ENCODE measurements at places on chromosomes 7 and 10.

DNA sequence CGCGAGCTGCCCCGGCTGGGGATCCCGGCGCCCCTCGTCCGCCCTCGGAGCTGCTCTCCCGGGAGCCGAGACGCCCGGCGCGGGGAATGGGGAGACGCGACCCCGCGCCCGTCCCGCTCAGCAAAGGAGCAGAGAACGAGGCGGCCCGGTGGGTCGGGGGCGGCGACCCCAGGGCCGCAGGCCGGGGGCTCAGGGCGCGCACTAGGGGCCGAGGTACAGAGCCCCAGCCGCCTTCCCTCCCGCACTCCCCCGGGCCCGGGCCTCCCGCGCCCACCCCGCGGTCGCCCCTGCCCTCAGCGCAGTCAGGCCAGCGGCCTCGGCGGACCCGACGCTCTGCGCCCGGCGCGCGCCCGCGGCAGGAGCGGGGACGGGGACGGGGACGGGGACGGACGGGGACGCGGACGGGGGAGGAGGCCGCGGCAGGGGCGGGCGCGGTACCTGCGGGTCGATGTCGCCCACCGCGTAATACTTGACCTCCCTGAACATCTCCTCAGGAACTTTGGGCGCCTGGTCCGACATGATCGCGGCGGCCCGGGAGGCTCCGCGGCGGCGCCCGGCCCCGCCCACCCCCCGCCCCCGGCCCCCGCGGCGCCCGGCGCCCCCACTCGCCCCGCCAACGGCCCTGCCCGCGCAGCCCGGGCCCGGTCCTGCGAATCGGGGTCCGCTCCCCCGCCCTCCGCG lies 373 bp downstream of the PAXIP1 start:
- peak; percentile 38 for DNase-seq

GRCh38 chr10:129809841-129810240 lies 154.2 kb downstream of the EBF3 start:
- DNase-seq, result no peak

DNA sequence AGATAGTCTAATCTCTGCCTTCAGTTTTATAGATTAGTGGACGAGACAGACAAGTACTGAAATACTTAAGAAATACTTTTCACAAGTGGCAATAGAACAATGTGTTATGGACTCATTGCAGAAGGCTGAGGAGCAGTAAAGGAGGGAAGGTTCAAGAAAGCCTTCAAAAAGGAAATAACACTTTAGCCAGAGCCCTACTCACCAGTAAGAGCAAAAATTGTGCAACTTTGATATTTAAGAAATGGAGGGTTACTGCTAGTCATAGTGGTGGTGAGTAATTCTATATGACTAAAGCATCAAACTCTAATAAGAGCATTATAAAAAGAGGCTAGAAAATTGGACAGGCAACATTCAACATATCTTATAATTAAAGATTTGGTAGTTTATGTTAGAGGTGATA lies 28.8 kb downstream of the PTPN12 start:
- DNase-seq, result no peak

DNA sequence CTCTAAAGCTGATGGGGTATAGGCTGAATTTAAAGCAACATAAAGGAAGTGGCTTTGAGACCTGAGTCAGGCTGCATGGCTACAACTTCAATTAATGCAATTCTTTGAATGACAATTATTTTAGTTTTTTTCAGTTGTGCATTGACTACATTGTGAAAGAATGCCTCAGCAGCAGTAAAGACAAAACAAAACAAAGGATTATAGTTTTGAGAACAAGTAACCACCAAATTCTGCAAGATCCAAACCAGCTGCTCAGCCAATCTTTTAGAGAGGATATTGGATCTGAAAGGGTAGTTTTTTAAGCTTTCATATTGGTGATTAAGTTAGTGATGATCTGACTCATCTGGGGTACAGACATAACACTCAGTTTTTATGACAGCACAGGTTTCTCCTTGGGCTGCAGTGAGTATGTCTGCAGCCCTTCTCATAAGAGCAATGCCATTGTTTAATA lies 40.6 kb upstream of the ABCA13 start:
- DNase-seq, result no peak

DNA sequence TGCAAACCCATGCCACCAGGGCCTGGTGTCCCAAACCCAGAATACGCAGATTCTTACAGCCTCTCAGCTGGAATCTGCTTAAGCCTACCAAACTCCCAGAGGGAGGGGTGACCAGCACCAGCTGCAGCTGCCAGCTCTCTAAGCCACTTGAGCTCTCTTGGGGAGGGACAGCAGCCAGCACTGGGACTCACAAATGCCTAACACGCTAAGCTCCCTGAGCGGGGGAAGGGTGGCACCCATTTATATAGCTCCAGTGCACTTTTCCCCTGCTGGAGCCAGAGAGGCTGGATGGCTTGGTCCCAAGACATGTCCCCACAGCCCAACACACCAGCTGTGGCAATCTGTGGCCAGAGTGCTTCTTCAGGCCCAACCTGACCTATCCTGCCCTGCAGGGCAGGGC lies 326.8 kb upstream of the NRG3 start:
- no peak for DNase-seq

DNA sequence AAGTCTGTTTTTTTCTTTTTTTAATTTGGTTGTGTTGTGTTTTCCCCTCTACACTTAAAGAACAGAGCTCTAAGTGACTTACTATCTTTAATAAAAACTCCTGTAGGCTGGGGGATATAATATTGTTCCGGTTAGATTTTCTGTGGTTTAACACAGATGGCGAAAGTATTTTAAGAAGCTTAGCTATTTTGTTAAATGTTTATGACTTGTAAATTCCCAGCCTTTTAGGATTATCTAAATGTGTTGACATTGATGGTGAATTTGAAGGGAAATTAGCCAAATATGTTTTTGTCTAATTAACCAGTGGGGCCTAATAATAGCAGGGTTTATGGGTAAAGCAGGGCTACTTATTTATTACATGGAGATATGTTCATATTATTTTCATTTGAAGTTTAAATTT lies 538.5 kb downstream of the INHBA start:
- no peak for DNase-seq

- DNase-seq, result no peak
Measured at GRCh38 chr7:132028144-132028920, 471.9 kb upstream of the PODXL start.

- DNase-seq, result no peak
Measured at GRCh38 chr7:121355574-121355973, 26.8 kb downstream of the WNT16 start.

DNA sequence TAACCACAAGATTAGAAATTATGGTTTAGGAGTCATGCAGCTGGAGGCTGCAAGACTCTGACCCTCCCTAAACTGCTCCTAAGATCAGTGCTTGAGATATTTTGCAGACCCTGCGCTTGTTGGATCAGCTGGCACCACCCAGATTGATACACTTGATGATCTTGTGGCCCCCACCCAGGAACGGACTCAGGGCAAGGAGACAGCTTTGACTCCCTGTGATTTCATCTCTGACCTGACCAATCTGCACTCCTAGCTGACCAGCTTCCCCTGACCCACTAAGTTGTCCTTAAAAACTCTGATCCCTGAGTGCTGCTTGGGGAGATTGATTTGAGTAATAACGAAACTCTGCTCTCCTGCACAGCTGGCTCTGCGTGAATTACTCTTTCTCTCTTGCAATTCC lies 8.0 kb upstream of the RAB18 start:
- no peak for DNase-seq

- no peak for DNase-seq
Measured at GRCh38 chr10:86058964-86059363, 307.6 kb downstream of the GRID1 start.

DNA sequence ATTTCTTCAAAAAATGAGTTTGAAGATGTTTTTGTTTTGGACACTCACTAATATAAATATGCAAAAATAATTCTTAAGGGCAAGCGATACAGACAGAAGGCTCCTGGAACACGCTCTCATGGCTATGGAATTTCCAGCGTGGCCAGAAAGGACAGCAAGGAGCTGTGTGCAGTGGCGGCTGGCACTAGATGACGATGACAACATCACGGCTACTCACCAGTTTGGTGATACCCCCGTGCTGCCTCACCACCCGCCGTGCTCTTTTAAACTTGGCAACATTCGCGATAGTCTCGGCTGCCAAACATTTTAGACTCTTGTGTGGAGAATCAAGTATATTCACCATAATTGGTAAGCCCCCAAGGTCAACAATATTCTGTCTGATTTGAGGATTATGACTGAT lies 54.9 kb downstream of the ODAD2 start:
- no peak for DNase-seq

GRCh38 chr10:104085801-104086400 lies at the start of gene COL17A1:
Gene COL17A1 (minus strand): TSS chr10:104085880. CDS start chr10:104080673, 5,207 bp downstream.
- DNase-seq, result no peak

DNA sequence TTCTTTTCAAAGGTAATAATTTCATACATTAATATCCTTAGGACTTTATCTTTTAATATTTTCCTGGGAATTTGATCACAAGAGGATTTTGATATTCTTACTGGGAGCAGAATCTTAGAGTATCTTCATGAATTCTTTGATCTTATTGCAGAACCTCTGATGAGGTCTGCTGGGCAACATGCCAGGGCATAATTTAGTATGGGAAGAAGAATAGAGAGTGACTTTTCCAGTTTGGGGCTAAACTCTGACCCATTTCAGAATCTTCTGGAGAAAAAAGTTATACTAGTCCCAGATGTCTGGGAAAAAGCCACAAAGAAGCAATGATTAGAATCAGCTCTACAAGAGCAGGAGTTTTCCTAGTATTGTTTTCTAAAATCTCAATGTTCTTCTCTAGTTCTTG lies 28.0 kb upstream of the RSU1 start:
- no peak for DNase-seq

DNA sequence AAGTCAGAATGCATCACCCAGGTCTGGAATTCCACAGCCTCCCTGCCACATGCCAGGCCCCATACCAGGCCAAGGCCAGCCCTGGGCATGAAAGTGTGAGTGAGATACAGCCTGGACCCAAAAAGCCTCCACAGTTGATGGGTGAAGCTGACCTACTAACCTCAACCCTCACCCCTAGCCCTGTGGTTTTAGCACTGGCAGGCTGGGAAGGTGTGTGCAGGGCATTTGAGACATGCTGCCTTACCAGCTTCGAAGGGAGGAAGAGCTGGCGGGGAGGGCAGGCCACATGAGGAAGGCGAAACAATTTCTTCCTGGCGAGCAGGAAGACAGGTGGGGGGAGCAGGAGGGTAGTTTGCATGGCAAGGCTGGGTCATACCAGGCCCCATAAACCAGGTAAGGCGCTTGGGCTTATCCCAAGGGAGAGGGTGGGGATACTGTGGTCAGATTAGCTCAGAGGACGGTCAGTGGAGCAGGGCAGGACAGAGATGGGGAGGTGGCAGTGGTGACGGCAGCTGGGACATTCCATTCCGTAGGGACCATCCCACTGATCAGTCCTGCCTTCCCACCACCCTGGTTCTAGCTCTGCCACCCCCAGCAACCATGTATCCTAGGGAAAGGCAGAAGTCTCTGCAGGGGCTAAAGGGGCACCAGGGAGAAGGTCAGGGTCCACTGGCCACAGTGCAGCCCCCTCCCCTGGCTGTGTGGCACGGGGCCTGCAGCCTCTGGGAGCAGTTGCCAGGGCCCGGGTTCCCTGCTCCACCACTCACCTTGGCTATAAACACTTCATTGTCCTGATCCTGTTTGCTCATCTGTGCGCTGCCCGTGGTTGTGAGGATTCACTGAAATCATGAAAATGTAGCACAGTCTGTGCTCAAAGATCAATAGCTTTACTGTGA lies 155.8 kb downstream of the NRF1 start:
- no peak for DNase-seq

GRCh38 chr7:44338600-44338999 lies 13.2 kb upstream of the CAMK2B start:
- DNase-seq, result no peak

DNA sequence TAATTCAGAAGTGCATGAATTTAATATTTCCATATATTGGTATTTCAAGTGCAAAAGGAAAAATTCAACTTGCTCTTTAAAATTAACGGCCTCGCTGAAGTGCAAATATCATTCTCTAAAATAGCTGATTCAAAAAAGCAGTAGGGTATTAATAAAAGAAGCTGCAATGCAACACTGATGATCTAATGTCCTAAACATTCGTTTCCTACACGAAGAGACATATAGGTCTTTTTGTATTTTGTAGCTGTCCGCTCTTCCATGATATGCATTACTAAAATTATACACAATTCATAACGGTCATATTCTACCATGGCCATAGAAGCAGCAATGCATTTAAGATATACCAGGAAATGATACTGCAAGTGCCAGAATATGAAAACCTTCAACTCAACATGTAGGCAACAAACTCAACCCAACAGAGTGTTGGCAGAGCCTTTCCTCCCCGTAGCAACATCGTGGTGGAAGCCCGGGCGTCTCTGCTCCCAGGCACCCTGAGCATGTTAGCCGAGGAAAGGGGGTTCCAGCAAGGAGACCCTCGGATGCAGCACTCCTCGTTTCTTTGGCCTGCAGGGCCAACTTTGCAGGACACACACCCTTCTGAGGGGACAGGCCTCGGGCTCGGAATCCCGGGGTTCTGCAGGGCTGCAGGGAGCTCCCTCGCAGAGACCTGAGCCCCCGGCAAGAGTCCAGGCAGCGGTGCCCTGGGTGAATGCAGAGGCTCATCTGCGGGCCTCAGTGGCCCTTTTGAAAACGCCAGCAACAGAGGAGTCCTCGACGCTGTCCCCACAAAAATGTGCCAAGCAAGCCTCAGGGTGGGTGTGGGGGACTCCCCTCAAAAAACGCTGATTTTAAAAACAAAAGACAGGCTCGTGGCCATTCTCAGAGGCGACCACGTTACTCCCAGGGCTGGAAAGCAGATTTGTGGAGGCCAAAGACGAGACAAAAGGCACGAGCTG lies 1.6 kb downstream of the FAM171A1 start:
- peak; percentile 48 for DNase-seq

- no peak for DNase-seq
Measured at GRCh38 chr10:126253611-126253998, 134.7 kb downstream of the ADAM12 start.

GRCh38 chr10:111117528-111118277 lies 40.9 kb downstream of the ADRA2A start:
- no peak for DNase-seq

DNA sequence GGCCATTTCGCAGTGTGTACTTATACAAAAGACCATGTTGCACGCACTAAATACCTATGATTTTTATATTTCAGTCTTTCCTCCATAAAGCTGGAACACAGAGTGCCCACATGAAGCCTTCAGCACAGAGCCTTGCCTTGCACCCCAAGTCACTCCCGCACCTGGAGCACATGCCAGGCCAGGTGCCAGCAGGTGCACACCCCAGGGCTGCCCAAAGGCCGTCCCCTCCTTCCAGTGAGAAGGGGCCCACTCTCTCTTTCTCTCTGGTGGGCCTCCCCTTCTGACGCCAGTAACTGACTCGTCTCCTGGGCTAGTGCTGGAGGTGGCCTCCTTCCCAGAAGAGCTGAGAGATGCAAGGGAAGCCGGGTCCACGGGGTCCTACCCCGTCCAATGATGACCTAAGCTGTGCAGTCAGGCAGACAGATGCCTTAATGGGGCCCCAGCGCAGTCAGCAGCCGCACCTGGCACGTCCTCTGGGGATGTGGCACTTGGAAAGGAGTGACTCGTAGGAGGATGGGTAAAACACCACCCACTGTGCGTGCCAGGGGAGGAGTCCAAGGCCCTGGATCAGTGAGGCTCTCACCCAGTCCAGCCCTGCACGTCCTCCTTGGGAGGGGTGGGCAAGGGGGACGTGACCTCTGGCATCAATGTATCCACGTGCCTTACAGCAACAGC lies 17.7 kb upstream of the SHH start:
- no peak for DNase-seq
